ENCODE measurements at places on chromosomes 2 and 18.

- no peak for DNase-seq
Observed at GRCh38 chr18:75727456-75727855, 300.0 kb upstream of the SMIM21 start.

DNA sequence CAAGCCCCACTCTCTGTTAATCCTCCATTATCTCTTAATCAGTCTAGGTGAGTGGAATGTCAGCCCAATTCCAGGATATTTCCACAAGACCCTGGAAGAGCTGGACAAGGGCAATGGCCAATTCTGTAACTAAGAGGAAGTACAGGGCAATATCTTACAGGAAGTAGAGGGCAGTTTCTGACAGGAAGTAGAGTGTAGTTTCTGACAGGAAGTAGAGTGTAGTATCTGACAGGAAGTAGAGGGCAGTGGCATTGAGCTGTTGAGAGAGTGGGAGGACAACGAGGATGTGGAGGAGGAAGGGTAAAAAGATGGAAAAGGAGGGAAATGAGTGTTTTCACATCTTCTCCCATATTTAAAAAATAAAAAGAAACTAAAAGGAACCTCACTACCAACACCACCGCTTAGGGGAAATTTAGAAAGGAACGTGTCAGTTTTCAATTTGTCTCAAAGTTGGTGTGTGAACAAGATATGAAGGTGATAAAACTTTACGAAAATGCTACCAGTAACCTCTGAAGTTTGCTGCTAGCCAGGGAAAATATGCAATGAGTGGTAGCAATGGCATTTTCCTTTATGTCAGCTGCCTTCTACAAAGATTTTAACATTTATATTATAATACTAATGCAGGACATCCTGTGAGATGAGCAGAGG lies 430.9 kb upstream of the HNRNPA3 start:
- no peak for DNase-seq

DNA sequence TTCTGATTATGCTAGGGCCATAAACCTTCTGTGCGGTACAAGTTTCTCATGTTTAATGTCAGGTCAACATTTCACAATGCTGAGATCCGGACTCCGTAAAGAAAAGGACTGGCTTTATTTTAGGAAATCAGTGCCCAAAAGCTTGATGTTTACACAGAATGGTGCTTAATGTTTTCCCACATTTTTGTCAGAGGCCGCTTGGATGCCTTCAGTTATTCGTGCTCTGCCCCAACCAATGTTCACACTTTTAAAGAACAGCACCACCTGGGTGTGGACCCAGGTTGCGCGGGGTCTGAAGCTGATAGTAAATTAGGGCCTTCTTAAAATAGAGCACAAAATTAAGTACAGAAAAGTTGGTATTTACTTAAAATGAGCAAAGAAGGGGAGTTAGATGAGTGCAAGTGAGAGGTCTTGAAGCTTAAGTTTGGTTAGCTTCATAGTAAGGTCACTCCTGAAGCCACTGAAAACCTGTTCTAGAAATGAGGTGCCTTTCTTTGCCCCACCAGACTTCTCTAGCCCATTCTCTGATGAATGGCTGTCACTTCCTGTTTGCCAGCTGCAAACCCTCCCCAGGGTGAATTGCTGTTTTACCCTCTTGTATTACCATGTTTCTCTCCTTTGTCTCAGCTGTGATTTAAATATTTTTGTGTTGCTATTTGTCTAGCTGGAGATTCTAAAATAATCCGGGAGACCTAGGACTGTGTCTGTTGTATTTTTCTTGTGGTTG lies 20.5 kb downstream of the SLC3A1 start:
- peak; percentile 17 for DNase-seq

DNA sequence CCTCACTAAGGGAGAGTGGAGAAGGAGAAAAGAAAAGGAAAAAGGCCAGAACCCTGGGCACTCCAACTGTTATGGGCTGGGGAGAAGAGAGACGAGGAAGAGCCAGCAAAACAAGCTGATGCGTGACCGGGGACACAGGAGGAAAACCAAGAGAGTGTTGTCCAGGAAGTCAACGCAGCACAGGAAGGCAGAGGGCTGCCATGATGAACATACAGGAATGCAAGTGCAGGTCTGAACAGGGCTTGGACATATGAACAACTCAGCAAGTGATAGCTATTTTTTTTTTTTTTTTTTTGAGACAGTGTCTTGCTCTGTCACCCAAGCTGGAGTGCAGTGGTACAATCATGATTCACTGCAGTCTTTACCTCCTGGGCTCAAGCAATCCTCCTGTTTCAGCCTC lies 28.4 kb downstream of the SIX3 start:
- DNase-seq, result no peak

DNA sequence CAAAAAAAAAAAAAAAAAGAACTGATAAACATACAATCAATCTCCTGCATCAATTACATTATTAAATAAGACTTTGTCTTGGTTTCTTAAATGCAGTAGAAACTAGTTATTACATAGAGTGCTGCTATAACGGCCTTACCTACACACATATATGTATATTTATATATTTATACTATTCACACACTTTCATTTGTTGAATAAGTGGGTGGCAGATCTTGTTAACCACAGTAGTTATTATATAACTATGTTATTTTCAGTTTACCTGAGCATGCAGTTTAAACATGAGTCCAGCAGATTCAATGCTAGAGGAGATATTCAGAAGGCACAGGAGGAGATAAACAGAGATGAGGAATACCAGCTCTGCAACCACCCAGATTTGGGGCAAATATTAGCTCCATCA lies 81.5 kb upstream of the CD226 start:
- DNase-seq, result no peak

DNA sequence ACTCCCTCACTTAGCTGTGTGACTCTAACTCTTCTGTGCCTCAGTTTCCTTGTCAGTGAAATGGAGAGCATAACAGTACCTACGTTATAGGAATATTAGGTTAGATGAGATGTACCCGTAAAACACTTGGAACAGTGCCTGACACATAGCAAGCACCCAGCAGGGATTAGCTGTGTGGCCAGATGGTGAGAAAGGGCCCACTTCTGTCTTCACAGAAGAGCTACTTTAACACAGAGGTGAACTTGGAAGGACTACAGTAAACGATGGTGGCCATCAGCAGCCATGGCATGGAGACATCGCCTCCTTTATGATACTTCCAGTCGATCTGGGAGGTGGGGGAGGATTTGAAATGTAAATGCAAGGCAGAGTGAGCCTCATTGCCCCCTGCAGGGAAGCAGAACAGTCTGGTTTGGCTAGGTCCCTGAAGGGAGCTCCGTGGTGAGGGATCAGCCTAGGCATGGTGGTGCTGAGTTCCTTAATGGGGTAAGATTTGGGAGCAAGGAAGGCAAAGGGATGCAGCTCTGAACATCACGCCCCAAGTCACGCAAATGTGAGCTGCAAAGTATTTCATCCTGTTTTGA lies 101.7 kb upstream of the ALPP start:
- DNase-seq, result no peak

- DNase-seq, result peak; percentile 47
Observed at GRCh38 chr2:72917138-72917876, at the start of gene EMX1. EMX1 (plus strand) TSS chr2:72917519; CDS start chr2:72917853, 334 bp downstream.

DNA sequence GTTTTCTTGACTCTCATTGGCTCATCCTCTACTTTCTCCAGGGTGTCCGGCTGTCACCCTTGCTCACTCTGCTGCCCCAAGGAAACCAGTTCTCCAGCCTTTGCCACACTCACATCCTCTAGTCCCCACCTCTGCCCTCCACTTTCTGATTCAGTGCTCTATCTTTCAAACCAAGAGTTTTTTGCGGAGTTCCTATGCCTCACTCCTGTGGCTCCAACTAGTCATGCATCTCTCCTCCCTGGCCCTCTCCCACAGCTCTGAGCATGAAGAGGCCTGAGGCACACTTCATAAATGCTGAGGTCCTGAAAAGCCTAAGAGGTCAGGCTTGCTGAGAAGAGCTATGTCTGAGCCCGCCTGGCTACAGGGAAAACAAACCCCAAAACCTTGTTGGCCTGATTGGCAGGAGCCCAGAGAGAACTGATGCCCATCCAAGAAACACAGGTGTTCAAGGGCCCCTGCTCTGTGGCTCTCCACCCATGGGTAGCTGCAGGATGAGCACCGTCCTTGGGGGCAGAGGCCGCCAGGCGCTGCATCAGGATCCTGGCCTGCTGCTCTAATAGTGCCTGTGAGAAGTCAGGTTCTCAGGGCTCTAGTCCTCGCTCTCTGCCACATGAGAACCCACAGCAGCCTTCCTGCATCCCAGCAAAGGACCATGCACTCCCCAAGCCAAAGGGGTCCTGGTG lies 42.1 kb downstream of the HS1BP3 start:
- DNase-seq, result no peak

GRCh38 chr2:159960414-159960813 lies 102.0 kb downstream of the PLA2R1 start:
- no peak for DNase-seq
